ENCODE measurements at places on chromosomes 2 and 18. TPM values are rescaled to one million over a fixed set of nuclear protein-coding genes. Genes with fewer than 3 reads are reported as not detected.

FLACC1 gene
- 0.56 TPM for total RNA-seq

DNA sequence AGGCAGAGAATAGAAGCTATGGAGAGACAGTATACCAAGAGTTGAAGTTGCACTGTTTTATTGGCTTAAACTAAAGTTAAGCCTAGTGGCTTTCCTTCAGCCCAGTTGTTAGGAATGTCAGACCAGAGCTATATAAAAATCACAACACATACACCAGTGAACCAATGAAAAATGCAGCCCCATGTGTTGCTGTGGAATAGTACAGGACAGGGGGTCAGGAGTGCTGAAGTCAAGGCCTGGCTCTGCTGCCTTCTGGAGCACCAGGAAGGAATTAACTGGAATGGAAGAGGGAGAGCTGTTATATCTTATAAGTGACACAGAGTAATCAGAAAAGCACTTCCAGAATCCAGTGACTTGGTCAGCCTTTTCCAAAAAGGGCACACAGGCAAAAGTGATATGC, 58.9 kb downstream of the OSR1 start:
- peaks cover 2% of the 10 kb centered on the region for H3K4me1 ChIP-seq
- 0 out of 2 replicates have a peak overlapping the region, but pooled peaks have one; percentile 1 for H3K27ac ChIP-seq
- H3K36me3 ChIP-seq = no peaks in the 10 kb centered on the region
- H3K27me3 ChIP-seq = no peaks in the 10 kb centered on the region
- peak; percentile 31 for DNase-seq

- no peaks in the 10 kb centered on the region for H3K36me3 ChIP-seq
- peaks cover 6% of the 10 kb centered on the region for H3K4me1 ChIP-seq
Measured at GRCh38 chr2:121547646-121548045, 17.0 kb downstream of the RNU4ATAC start.

- peaks cover 12% of the 10 kb centered on the region for H3K4me1 ChIP-seq
- DNase-seq = peak; percentile 64
- H3K27me3 ChIP-seq = no peaks in the 10 kb centered on the region
- no peak overlapping the region for H3K27ac ChIP-seq
- H3K36me3 ChIP-seq = no peaks in the 10 kb centered on the region
- H3K4me3 ChIP-seq = no peak overlapping the region
Measured at GRCh38 chr2:152525277-152525838, 190.4 kb downstream of the FMNL2 start.

DNA sequence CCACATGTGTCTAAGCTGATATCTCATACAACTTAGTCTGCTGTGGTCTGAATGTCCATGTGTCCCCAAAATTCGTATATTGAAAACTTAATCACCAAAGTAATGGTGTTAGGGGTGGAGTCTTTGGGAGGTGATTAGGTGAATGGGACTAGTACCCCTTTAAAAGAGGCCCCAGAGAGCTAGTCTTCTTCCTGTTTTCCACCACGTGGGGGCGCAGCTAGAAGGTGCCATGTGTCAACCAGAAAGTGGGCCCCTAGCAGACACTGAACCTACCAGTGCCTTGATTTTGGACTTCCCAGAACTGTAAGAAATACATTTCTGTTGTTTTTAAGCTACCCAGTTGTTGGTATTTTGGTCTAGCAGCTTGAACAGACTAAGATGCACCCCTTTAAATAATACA, 86.6 kb downstream of the ASB1 start:
- H3K36me3 ChIP-seq = no peaks in the 10 kb centered on the region
- H3K4me3 ChIP-seq = no peak overlapping the region
- H3K27me3 ChIP-seq = no peaks in the 10 kb centered on the region
- DNase-seq = peak; percentile 29

DNA sequence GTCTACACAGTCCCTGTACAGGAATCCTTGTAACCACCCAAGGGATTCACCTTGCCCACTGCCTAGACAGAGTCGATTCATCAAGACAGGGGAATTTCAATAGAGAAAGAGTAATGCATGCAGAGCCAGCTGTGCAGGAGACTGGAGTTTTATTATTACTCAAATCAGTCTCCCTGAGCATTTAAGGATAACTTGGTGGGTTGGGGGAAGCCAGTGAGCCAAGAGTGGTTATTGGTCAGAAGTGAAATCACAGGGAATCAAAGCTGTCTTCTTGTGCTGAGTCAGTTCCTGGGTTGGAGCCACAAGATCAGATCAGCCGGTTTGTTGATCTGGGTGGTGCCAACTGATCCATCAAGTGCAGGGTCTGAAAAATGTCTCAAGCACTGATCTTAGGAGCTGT, 17.8 kb upstream of the FAM98A start:
- H3K4me1 ChIP-seq = no peaks in the 10 kb centered on the region
- peak; percentile 3 for DNase-seq
- no peaks in the 10 kb centered on the region for H3K36me3 ChIP-seq
- H3K27me3 ChIP-seq = peaks cover 3% of the 10 kb centered on the region
- no peak overlapping the region for H3K4me3 ChIP-seq

SLC8A1 gene
- 57.0 TPM for total RNA-seq

RAPGEF4 gene
- 3.2 TPM for total RNA-seq

DNA sequence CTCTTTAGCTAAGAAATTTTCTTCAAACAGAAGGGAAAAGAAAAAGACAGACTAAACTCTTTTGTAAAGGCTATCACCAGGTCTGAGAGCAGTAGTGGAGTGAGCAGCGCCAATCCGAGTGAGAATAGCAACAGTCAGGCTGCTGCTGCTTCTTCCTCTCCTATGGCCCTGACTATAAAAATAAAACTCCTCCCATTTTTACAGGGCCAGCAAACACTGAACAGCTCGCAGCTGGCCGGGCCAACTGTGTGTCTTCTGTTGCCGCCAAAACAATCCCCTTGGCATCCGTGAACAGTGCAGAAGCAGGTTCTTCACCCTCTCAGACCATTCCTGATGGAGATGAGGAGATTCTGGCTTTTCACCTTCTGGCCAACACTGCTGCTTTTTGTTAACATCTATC, 124.5 kb downstream of the CNTNAP5 start:
- H3K36me3 ChIP-seq = no peaks in the 10 kb centered on the region
- no peaks in the 10 kb centered on the region for H3K4me1 ChIP-seq
- DNase-seq = no peak
- H3K27ac ChIP-seq = no peak overlapping the region
- H3K27me3 ChIP-seq = no peaks in the 10 kb centered on the region

CENPA gene
- total RNA-seq = 7.7 TPM

DNA sequence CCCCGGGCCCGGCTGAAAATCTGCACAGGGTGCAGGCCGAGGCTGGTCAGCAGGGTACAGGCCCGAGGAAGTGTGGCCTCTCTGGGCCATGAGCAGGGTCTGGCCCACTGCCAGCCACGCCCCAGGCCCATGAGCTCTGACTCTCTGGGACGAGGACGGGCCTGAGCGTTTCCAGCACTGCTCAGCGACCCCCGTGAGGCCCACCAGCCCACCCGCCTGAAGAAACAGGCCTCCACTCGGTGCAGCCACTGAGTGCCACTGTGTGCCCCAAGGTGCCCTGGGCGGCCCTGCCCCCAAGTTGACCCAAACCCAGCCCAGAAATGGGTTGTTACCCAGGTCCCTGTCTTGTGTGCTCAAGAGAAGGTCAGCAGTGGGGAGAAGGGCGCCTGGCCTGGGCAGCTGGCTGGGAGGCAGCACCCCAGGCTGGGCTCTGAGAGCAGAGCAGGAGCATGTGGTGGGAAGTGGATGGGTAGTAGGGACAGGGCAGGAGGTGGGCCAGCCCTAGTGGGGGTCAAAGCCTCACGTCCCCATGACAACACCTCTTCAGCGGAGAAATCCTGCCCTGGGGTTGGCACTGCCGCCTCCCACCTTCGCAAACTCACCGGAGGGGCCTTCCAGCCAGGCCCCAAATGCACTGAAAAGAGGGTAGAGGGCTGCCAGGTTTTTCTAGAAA, 2.1 kb upstream of the SNED1 start:
- no peak overlapping the region for H3K27ac ChIP-seq
- no peak overlapping the region for H3K4me3 ChIP-seq
- peaks cover 14% of the 10 kb centered on the region for H3K36me3 ChIP-seq
- no peaks in the 10 kb centered on the region for H3K27me3 ChIP-seq

- no peaks in the 10 kb centered on the region for H3K27me3 ChIP-seq
- H3K27ac ChIP-seq = no peak overlapping the region
- H3K36me3 ChIP-seq = peaks cover 9% of the 10 kb centered on the region
- peak; percentile 32 for DNase-seq
- peaks cover 9% of the 10 kb centered on the region for H3K4me1 ChIP-seq
Measured at GRCh38 chr2:221492636-221493035, 79.5 kb downstream of the EPHA4 start.

HTR2B gene
- total RNA-seq = 0.72 TPM

- H3K27ac ChIP-seq = peak overlapping the region; percentile 62
- peak; percentile 60 for DNase-seq
- H3K27me3 ChIP-seq = 0 out of 2 replicates have a peak, but pooled peaks cover 2% of the 10 kb centered on the region
- peaks cover 12% of the 10 kb centered on the region for H3K4me1 ChIP-seq
- no peaks in the 10 kb centered on the region for H3K36me3 ChIP-seq
Measured at GRCh38 chr2:38148501-38148900, 72.5 kb upstream of the CYP1B1 start.

NEB gene
- total RNA-seq = under 0.01 TPM

OR6B2 gene
- total RNA-seq = not detected

ERMN gene
- total RNA-seq = not detected

DNA sequence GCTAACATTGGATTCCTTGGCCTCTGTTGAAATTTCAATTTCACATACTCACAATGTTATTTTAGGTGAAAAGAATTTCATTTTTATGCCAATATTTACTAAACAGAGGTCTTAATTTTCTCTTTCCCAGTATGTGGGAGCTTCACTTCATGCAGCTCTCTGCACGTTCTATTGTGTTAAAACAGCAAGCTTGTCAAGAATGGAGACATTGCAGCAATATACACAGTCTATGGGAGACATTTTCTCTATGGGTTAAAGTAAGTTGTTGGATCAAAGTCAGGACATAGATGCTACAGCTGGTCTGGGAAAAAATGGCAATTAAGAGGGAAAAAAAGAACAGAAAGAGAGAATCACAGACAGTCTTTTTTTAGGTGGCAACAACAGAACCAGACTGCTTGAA, 70.4 kb upstream of the ARHGAP15 start:
- DNase-seq = no peak
- H3K4me1 ChIP-seq = no peaks in the 10 kb centered on the region
- H3K27me3 ChIP-seq = no peaks in the 10 kb centered on the region
- no peak overlapping the region for H3K4me3 ChIP-seq
- H3K27ac ChIP-seq = no peak overlapping the region

DNA sequence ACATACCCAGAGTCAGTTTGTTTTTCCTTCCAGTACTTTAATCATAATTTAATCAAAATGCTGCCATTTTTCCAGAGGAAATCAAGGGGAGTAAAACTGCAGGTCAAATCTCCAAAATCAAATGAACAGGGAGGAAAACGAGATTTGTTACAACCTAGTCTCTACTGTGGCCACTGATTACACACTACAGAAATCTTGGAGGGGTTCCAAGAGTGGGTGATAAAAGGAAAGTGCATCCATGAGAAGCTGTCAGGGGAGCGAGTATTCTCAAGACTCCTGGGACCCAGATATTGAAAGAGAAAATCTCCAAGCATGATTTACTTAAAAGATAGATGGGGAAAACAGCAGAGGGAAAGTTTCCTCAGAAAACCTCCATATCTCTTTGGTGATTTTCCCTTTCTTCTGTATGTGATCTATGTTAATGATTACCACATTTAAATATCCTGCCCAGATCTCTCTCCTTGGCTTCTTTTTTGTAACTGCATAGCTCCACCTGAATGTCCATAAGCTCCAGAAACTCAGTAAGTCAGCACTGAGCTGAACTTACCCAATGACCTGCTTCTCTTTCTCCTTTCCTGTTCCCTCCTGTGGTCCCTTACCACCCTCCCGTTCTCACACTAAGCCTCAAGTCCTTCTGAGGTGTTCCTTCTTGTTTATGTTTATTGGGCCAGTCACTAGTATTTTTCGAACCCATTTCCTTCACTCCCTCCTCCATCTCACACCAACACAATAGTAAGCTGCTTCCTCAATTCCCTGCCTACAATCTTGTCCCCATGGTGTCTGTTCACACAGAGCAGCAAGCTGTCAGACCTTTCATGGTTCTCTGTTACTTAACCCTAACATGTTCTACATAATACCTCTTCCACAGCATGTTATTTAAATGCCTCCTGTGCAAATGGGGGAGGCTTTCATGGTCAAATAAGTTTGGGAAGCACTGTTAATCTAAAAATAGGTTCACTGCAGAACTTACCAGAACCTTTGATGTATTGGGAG, 73.9 kb upstream of the TWSG1 start:
- no peaks in the 10 kb centered on the region for H3K27me3 ChIP-seq
- peak; percentile 5 for DNase-seq
- no peak overlapping the region for H3K4me3 ChIP-seq
- no peak overlapping the region for H3K27ac ChIP-seq
- H3K4me1 ChIP-seq = no peaks in the 10 kb centered on the region

ACVR1C gene
- total RNA-seq = 0.18 TPM

DNA sequence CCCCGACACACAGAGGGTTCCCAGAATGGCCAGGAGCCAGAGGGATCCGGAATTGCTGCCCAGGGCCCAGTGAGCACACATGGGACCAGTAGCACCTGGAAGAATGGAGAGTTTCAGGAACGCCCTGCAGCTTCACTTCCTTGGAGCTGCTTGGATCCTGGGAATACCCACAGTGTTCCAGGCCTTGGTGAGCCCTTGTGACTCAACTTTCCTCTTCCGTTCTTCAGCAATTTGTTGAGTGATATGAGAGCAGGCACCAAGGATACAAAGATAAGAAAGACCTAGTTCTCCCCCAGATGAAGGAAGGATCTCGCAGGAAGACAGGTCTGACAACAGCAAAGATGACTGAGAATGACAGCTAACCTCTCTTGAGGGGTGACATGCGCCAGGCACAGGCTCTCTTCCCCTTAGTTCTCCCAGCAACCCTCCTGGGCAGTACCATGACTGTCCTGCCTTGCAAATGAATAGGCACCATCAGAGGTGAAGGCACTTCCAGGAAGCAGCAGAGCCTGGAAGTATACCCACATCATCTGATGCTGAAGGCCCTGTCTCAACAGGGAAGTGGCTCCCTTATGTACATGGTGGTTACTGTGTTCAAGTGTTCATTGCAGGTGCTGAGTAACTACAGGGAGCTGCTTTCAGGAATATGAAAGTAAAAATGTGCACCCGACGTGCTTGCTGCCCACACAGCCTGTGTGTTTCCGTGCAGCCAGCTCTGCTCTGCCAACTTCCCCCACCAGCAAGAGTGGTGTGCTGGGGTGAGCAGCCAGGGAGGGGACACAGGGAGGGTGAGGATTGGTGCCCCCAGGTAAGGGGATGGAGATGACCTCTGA, 116.2 kb downstream of the STPG4 start:
- no peak overlapping the region for H3K4me3 ChIP-seq
- peaks cover 7% of the 10 kb centered on the region for H3K36me3 ChIP-seq
- no peaks in the 10 kb centered on the region for H3K27me3 ChIP-seq
- H3K27ac ChIP-seq = peak overlapping the region; percentile 27
- DNase-seq = no peak

EFEMP1 gene
- 164 TPM for total RNA-seq

CCDC85A gene
- 2.8 TPM for total RNA-seq
